ENCODE measurements at places on chromosomes 2 and 18.

DNA sequence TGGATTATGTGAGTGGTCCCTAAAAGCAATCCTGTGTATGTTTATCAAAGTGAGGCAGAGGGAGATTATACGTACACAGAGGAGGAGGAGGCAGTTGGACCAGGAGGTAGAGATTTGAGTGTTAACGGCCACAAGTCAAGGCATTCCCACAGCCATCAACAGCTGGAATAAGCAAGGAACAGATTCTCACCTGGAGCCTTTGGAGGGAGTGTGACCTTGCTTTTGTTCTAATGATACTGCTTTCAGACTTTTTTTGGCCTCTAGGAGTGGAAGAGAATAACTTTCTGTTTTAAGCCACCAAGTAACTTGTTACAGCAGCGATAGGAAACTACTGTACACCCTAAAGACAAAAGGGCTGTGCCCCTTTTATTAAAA is 18.1 kb downstream of the LCLAT1 start:
- DNase-seq = peak; percentile 27

GRCh38 chr2:196990788-196991461 is 64.4 kb upstream of the PGAP1 start:
- peak; percentile 48 for DNase-seq

GRCh38 chr2:216880509-216881184 is 20.8 kb upstream of the TNP1 start:
- DNase-seq = no peak

GRCh38 chr18:72208920-72209676 is 335.0 kb downstream of the CBLN2 start:
- DNase-seq = no peak

DNA sequence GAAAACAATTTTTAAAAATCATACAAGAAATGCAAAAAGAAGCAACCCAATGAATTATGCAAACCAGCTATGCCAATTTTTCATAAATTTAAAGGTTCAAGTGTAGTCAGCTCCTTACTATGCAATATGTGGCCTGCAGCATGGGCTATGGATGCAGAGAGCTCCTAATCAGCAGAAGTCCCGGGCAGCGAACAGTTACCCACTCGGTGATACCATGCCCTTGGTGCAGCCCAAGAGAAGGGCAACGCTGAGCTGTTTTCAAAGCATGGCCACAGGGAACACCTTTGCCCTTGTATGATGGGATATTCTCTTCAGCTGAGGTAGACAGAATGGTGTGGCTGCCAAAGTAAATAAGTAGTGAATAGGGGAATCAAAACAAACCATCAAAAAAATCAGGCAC is 17.3 kb upstream of the ARL5A start:
- DNase-seq = no peak

DNA sequence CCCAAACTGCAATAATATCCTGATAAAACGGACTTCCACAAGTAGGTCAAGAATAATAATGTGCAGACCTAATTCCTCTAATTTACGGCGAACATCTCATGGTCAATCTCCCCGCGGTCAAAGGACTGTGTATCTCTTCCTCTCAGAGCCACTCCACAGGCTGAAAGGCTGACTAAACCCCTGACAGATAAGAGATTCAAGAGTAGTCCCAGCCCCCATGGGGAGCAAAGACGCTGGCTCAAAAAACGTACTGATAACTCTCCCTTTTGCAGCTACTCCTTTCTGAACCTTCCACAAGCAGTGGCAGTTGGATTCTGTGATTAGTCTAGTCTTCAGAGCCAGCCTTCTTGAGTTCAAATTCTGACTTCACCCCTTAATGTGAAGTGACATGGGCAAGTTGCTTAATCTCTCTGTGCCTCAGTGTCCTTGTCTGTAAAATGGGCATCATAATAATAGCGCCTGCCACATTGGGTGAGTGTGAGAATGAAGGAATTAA is 19.7 kb upstream of the IL18R1 start:
- DNase-seq = no peak

- no peak for DNase-seq
Observed at GRCh38 chr2:5230855-5231254, 461.3 kb upstream of the SOX11 start.

Measured in NCI-H1417 (cell line).